ENCODE measurements at places on chromosomes 1 and 21.

DNA sequence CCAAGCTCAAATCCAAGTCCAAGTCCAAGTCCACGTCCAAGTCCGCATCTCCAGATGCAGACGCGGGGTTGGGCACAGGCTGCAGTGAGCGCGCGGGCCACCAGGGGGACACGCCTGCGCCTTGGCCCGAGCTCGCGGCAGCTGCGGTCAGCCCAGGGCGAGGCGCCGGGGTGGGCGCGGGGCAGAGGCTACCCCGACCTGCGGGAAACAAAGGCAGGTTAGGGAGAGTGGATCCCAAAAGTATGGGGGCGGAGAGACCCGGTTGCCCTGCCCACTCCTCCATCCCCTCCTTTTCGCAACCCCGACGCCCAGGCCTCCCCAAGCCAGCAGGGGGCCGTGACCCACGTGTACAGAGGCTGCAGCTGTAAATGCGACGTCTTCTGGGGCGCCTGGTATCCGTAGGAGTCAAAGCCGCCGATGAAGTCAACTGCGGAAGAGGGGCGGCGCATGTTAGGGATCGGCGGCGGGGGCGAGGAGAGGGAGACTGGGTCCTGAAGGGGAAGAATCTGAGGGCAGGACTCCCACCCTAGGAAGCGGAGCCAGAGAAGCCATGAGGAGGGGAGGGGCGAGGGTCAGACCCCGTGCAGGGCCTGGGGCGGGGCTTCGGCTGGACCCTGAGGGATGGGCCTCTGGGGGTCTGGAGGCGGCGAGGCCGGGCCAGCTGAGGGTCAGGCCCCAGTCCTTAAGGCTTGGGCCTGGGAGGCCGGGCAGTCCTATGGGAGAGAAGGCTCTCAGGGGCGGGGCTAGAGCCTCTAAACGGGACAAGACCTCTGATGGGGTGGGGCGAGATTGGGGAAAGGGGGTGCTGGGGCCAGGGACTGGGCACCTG is 58.0 kb downstream of the NKAIN1 start:
- DNase-seq: no peak

DNA sequence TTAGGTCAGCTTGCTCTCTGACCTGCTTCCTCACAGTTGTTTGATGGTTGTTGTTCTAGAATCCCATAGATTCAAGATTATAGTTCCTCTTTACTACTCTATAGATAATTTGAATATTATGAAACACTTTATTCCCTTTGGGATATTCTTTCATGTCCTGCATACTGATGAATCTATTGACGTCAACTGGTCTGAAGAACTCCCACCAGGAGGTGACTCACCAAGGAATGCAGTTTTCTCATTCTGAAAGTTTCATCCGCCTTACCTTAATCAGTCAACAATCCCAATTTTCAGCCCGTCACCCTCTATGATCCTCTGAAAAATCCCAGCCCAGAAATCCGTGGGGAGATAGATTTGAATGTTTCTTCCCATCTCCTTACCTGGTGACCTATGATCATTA is 834.1 kb upstream of the PRMT6 start:
- DNase-seq: no peak

- no peak for DNase-seq
Observed at GRCh38 chr1:106768077-106768476, 288.4 kb upstream of the PRMT6 start.

DNA sequence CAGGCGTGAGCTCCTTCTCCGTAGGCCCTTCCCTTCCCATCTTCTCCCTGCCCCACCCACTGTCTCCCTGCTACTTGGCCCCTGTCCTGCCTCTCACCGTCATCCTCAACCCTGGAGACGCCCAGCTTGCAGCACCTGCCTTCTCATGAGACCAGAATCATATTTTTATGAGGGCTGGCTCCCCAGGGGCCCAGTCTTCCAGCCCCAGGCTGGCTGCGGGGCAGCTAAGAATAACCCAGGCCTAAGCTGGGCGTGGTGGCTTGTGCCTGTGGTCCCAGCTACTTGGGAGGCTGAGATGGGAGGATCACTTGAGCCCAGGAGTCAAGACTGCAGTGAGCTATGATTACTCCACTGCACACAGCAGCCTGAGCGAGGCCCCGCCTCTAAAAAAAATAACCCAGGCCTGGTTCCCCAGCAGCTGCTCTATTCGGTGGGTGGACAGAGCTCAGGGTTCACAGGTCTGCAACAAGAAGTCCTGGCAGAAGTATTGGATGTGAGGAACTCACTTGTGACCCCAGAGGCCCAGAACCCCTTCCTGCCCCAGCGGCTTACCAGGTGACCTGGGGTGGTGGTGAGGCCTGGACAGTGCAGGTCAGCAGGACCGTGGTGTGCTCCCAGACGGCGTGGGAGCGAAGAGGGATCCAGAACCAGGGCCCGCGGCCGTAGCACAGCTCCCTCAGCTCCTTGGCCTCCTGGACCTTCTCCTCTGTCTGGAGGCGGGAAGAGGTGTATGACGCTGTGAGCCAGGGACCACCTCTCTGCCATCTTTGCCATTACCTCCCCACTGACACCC is 6.4 kb downstream of the MYOM3 start:
- no peak for DNase-seq

GRCh38 chr1:154547105-154547732 is 11.2 kb downstream of the UBE2Q1 start:
- DNase-seq: no peak

Measured in putamen (tissue), 1 donor.